ENCODE measurements at places on chromosomes 4 and X.

DNA sequence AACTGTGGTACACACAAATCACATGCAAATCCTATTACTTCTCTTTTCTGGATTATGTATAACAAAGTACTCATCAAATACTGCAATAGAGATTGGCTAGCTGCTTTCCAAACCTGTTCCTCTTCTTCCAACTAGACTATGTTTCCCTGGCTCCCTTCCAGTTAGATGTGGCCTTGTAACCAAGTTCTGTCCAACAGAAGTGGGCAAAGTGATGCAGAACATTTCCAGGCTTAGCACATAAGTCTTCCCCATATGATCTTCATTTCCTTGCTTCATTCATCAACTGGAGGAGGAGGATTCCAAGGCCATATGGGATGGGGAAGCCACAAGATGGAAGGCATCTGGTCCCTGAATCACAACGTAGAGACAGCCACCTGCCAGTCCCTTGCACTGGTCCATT lies 8.0 kb downstream of the SLC9A7 start:
- DNase-seq: no peak

DNA sequence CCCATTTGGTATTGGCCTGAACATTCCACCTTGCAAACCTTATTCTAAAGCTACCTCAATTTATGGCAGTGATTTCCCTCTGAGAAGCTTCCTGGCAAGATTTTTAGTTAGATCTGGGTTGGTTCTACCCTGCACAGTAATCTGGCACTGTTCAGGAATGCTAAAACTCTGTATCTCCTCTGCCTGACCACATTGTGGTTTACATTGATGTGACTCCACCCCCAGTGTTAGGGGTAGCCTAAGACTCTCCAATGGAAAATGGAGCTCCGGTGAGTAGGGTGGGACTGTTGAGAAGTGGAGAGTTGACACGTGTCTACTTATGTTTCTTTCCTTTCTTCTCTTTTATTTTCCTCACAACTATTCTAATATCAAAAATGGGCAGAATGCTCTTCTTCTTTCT lies 45.4 kb downstream of the BMPR1B start:
- no peak for DNase-seq

GRCh38 chr4:106869551-106869950 lies 166.6 kb downstream of the DKK2 start:
- DNase-seq: no peak

GRCh38 chrX:47172549-47172948 lies 21.1 kb upstream of the UBA1 start:
- DNase-seq: no peak

- no peak for DNase-seq
Measured at GRCh38 chrX:24090300-24091200, 35.8 kb downstream of the EIF2S3 start.

DNA sequence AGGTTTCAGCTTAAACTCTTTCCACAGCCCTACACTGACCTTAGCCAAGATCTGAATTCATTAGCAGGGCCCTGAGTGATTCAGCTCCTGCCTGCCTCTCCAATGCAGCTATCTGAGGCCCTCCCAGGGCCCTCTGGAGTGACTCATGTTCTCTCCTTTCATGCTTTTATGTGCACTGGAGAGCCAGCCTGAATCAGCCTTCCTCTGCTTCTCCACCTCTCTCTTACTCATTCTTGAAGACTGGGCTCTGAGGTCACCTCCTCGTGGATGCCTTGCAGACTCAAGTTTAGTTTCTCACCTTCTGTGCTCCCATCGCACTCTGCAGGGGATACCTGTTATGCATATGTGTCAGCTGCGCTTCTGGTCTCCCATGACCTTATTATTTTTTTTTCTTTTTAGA lies 3.1 kb upstream of the OCIAD2 start:
- DNase-seq: peak; percentile 99

- DNase-seq: no peak
Measured at GRCh38 chrX:76796311-76796710, 368.8 kb downstream of the MAGEE1 start.

GRCh38 chrX:39816871-39817731 lies 280.7 kb downstream of the BCOR start:
- DNase-seq: no peak

- no peak for DNase-seq
Measured at GRCh38 chr4:77669946-77670590, 64.4 kb downstream of the CXCL13 start.

DNA sequence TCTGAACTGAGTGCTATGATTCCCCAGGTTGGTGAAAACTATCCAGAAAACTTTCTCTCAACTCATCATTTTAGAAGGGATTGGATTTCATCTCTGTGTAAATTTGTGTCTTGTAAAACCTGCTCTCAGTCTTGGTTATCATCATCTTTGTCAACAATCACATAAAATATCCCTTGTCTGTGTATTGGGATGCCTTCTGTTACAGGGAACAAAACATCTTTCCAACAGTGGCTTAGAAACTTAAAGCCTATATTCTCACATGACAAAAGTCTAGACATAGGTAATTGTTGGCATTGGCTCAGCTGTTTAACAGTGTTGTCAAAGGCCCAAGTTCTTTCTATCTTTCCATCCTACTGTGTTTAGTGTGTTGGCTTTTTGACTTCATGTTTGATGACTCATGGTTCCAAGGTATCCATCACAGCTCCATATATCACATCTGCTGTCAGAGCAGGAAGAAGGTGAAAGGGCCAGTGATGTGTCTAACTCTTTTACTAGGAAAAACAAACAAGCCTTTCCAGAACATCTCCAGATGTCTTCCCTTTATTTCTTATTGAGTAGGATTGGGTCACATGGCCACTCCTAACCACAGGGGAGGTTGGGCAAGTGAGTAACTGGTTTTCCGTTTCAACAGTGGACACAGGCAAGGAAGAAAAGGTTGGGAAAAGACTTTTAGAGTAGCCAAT lies 65.0 kb downstream of the PHEX start:
- peak; percentile 74 for DNase-seq

GRCh38 chrX:54446084-54446483 lies 5.9 kb downstream of the TSR2 start:
- no peak for DNase-seq

DNA sequence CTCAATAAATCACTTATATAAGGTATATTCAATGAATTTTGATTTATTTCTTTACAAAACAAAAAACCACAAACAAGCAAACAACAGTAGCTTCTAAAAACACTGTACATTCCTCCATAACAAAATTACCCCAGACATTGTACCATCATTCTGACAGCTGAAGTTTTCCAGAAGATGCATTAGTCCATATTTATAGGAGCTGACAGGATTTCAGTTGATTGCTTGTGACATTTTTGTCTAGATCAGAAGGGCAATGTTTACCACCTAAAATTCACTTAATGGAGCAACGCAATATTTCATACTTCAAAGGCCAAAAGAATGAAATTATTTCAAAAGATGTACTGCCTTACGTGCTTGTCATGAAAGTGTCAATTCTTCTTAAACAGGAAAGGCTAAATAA lies 167.0 kb downstream of the ATP10D start:
- no peak for DNase-seq

DNA sequence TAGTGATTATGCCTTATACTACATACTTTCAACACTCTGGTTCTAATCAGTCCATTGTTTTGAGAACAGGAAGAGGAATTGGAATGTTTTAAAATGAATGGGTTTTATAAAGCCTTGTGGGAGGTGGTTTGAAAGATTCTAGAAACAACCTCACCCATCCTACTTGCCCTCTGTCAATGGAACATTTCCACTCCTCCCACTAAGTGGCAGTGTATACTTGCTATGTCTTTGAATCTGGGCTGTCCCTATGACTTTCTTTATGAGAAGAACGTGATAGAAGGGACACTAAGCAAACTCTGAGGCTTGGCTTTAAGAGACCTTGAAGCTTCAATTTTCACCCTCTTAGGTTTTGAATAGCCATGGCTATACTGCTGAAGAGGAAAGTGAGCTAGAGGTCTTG lies 611.2 kb downstream of the PPP4R3C start:
- DNase-seq: no peak

DNA sequence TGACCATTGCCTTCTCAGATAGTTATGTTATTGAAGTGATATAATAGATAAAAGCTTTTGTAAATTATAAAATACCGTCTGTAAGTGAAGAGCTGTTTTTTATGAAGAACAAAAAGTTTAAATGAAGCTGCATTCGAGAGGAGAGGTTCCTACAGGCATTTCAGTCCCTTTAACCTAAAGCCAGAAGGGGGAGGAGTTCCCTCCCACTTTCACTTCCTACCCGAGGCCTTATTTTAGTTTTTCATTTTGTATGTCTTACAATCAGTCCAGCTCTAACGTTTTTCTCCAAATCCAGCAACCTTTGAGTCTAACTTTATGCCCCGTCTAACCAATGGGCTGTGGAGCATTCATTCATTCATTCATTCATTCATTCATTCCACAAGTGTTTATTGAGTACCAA lies 16.5 kb upstream of the SOX3 start:
- no peak for DNase-seq

DNA sequence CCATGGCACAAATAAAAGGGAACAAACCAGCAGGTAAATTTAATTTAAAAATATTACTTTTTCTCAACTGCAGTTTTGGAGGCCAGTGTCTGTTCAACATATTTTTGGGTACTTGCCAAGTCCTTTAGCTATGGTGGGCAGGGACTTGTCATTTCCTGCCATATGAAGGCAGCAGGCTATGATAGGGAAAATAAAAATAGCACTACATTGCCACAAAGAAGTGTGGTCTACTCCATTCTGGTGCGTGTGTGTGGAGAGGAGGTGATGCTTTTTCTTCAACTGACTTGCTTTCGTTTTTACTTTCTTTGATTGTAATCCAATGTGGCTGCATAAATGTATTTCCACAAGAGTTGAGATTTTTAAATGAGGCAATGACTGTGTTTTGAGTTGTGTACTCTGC lies 17.2 kb downstream of the GPR174 start:
- no peak for DNase-seq

DNA sequence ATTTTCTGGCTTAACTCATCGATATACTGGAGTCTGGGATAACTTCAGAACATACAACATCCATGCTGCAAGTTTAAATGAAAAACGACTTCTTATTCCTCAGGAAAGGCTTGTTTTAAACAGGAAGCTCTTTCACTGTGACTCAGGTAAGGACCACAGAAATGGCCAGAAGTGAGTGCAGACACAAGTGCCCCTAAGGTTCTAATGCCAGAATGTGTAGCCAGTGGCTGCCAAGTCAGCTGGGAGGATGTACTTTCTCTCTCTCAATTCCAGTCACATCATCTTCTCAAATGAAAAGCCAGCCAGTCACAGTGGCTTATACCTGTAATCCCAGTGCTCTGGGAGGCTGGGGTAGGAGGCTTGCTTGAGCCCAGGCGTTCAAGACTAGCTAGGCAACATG lies 144.6 kb downstream of the SH3KBP1 start:
- no peak for DNase-seq

- no peak for DNase-seq
Measured at GRCh38 chrX:115399306-115399705, 109.8 kb downstream of the LUZP4 start.

- DNase-seq: no peak
Measured at GRCh38 chr4:16035843-16036242, 48.0 kb downstream of the PROM1 start.

DNA sequence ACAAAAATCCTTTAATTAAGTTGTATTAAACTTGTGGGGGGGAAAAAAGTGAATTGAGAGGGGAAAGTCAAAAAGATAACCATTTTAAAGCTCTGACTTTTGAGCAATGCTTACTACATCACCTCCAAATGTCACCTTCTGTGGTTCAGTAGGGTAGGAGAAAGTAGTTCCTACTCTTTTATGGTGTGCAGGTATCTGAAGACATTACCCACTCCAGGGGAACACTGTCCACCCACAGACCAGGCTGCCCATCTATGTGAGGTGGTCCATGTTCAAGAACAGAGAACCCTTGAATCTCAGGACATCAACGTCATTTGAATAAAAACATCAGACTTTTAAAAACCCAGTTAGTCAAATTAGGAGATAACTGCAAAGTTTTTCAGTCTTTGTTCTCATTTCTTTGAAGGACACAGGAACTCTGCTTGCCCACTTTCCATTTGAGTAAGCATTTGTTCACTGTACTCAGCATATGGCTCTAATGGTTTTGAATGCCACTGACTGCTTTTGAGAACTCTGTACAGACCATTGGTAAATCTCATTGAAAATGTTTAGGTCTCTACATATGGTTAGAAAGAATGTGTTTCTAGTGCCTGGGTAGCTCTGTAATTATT lies 18.4 kb downstream of the NMU start:
- no peak for DNase-seq
